Ammon's horn (tissue), 1 donor: ENCODE measurements at places on chromosomes 11 and 22.
A peak's percentile ranks its signal among the peaks of the same experiment; 100 is the strongest.

DNA sequence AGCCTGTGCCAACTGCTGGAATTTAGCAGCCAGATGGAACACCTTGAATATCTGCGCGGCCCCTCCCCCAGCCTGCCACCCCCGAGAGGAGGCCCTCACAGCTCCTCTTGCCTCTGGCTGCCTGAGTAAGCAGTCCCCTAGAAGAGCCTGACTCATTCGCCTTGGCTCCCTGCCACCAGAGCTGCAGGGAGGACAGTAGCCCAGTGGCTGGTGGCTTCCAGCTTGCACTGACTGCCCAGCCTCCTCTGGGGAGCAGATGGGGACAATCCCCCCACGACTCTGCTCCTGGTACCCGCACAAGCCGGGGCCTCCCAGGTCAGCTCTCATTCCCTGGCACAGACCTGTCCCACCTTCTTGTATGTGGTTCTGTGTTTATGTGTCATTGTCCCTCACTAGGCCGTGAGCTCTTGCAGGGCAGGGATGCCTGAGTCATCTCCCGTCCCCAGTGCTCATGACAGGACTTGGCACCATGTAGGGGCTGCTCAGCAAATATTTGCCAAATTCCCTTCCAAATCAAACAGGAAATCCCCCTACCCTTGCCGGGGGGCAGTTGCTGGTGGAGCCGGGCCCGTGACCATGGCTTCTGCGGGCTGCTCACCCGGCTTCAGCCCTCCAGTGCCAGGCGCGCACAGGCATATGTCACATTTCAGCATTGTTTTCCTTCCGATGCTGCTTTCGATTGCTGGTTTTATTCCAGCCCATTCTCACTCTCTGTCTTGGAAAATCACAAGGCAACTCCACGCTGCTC, 43.6 kb downstream of the CACNG2 start:
- peak; percentile 93 for DNase-seq

GRCh38 chr11:13698132-13698531, 29.7 kb downstream of the FAR1 start:
- no peak for DNase-seq

DNA sequence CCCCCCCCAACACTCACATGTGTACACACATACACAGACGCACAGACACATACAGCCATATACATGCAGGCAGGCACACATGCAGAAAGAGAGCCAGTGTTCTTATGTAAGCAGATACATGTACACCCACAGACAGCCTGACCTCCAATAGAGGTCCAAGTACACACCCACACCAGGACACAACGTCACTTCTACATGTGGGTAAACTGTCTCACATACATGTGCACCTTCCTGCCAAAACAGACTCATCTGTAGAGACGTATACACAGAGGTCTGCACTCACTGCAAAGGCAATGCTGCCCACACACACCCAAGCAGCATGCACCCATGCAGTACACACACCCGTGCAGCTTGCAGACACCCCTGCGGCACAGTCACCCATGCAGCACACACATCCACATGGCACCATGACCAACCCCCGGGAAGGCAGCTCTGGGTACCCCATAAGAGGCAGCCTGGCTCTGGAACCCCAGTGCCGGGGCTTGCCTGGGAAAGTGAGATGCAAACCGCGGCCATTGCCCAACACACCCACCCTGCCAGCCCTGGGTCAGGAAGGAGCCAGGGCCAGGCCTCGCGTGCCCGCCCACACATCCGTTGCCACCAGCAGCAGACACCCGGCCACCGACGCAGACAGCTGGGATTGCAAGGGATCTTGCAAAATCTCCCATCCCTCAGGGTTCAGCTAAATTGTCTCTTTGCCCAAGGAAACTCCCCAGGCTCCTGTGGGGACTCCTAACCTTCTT, 10.1 kb downstream of the CASTOR1 start:
- DNase-seq = peak; percentile 63

DNA sequence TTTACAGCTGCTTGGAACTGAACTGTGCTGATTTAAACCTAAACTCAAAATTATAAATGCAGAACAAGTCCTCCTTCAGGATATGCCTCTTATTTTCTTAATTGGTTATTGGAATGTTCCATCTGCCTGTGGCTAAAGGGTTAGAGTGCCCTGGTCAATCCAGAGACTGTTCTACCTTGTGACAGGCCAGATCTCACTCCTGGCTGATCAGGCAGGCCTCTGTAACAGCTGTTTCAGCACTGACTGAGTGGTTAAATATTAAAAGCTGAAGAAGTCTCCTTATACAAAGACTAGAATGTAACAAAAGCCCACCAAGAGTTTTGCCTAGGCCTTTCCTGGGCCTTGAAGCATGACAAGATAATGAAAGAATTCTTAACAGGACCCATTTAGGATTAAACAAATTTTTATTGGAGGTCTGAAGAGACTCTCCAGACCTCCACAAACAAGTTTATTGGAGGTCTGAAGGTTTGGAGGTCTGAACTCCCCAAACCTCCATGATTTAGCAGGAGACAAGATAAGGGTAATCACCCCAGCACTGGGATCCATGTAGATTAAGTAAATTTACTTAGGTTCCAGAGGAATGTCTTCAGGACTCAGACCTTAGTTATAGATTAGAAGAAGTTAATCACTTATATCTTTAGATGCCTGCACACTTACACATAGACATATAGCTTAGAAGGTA, 35.8 kb downstream of the TMPRSS5 start:
- no peak for DNase-seq

DNA sequence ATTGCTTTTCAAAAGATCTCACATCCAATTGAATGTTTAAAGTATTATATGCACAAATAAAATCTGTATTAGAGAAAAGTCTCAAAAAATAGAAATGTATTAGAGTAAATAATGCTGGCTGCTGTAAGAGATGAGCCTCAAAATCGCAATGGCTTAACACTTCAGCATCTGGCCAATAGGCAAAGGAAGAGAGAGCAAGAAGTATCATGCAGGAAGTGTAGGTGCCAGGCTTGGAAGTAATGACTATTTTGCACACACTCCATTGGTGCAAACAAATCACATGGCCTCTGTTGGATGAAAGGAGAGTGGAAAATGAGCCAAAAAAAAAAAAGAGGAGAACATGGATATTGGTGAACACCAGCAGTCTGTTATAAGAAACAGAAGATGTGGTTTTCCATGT, 193.0 kb upstream of the E2F8 start:
- DNase-seq = no peak

- DNase-seq = peak; percentile 49
Measured at GRCh38 chr22:19121631-19122142, 525 bp downstream of the DGCR2 start.

DNA sequence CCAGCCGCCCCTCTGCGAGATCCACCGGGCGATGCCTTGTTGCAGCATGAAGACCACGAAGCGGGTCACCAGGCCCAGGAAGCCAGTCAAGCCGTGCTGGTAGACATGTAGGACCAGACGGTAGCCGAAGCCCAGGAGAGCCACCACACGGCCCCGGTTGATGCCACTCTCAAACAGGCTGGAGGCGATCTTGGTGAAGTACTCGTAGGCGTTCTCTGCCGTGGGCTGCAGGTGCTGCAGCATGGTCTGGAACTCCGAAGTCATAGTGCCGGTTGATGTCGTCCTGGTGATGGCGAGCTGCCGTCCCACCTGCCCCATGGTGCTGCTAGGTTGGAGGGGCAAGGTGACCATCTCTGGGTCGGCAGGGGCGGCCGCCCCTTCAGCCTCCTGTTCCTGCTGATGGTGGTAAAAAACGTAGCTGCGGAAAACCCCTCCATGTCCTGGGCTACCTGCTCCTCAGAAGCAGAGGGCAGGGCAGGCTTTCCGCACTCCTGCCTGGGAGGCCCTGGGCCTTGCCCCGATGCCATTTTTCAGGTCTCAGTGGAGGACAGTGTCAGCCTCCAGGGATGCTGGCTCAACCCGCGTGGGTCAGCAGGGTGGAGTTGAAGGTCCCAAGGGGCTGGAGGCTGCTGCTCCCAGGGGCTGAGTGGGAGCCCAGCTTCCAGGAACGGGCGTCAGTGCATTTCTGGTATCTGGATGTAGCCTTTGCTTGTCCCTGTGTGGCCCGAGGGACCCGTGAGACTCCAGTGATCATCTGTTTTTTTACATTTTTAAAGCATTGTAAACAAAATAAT, 98.7 kb downstream of the ADAMTS15 start:
- DNase-seq = no peak

DNA sequence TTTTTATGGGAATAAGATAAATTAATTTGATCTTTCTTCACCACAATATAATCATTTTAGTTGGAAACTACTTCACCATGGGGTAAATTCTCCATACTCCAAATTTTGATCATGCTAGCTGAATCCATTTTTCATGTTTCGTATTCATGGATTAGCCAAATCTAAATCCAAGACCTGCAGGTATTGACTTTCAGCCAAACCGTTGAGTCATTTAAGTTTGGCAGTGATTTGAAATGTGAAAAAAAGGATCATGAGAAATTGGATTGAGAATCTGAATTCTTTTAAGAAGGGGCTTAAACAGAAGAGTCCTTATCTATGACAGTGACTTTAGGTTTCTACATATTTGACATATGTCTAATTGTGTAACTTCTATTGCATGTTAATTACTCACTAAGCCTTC, 5.3 kb downstream of the GAS2 start:
- DNase-seq = no peak

- no peak for DNase-seq
Measured at GRCh38 chr11:100602716-100603115, 84.4 kb upstream of the ARHGAP42 start.

- DNase-seq = peak; percentile 92
Measured at GRCh38 chr11:6606471-6607189, 3.1 kb downstream of the ILK start.

GRCh38 chr11:2317354-2318050, 15.7 kb downstream of the TSPAN32 start:
- DNase-seq = no peak

DNA sequence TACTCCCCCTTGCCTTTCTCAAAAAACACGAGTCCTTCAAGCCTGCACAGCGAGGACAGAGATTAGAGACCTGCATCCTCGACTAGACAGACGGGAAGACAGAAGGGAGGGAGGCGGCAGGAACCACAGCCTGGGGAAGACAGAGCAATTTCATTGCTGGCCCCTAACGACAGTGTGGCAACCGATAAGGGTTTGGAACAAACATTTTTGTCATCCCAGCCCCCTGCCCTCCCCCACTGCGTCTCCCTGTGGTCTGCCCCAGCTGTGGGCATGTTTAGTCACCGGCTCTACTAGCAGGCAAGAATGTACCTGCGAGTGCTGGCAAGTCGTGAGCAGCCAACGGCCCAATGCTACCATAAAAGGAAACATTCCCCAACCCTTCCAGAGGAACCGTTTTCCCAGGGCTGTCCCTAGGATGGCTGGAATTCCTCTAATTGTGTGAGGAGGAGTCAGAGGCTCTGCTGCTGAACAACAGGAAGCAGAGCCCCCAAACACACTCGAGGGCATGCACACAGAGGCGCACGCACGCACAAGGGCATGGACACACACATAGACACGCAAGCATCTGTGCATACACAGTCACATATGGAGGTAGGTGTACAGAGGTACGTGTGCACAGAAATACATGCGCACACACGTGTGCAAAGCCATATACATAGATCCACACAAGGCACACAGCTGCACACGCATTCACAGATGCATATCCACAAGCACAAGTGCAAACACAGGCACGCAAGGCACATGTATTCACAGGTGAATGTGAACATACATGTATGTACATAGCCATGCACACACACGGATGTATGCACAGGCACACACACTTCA, 58.3 kb downstream of the MYH9 start:
- no peak for DNase-seq

- peak; percentile 90 for DNase-seq
Measured at GRCh38 chr22:45577746-45578523, 75.3 kb downstream of the FBLN1 start.

- no peak for DNase-seq
Measured at GRCh38 chr11:113571531-113571930, 96.3 kb upstream of the DRD2 start.

DNA sequence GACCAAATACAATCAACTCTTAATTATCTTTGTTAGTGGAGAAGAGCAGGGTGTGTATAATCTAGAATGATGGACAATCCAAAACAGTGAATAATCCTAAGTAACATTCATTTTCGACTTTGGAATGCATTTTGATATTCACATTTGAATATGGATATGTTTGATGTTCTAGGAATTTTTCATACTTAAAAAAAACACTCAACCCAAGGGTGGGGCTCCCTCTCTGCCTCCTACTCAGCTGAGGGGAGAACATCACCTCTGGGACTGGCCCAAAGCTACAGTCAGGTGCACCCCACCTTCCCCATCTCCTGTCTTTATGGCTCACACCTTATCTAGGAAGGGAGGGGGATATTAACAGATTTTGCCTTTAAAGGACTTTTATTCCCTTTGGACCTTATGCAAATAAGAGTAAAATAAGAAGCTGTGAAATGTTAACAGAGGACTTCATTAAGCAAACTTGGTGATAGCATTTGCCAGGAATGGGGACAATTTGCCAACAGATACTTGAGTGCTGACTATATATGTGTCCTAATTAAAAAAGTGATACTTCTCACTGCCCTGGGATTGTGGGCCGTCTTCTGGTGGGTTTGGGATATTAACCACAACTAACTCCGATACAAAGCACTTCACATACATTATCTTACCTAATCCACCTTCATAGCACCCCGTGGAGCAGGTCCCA, 187.0 kb downstream of the ST3GAL4 start:
- DNase-seq = no peak

DNA sequence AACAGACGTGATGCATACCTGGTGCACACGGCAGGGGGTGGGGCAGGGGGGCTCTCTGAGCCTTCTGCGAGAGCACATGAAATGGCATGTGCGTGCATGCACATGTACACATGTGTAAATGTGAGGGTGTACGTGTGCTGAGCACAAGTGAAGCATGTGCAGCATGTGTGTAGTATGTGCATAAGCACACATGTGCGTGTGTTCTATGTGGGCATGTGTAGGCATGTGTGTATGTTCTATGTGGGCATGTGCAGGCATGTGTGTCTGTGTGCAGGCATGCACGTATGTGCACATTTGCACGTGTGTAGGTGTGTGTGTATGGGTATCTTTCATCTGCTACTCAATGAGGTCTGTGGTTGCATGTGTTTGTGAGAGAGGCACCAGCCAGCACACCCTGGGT, 371.2 kb downstream of the CTTN start:
- no peak for DNase-seq

DNA sequence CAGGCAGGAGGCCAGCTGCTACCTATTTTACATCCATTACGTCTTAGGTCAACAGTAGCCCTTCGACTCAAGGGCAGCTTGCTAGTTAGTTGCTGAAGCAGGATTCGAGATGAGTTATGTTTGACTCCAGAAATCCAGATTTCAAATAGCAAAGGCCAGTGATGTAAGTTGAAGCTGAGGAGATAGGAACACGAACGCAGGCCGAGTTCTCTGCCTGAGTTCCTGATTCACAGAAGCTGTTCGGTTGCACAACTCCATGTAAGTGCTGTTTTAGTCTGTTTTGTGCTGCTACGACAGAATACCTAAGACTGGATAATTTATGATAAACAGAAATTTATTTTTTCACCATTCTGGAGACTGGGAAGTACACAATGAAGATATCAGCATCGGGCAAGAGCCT, 111.2 kb downstream of the SLC1A2 start:
- DNase-seq = peak; percentile 60

- no peak for DNase-seq
Measured at GRCh38 chr11:95245038-95245437, 14.0 kb upstream of the SESN3 start.

- no peak for DNase-seq
Measured at GRCh38 chr11:112786886-112787530, 174.2 kb upstream of the NCAM1 start.
